ENCODE measurements at places on chromosomes 12 and 14.
A peak's percentile ranks its signal among the peaks of the same experiment; 100 is the strongest.

DNA sequence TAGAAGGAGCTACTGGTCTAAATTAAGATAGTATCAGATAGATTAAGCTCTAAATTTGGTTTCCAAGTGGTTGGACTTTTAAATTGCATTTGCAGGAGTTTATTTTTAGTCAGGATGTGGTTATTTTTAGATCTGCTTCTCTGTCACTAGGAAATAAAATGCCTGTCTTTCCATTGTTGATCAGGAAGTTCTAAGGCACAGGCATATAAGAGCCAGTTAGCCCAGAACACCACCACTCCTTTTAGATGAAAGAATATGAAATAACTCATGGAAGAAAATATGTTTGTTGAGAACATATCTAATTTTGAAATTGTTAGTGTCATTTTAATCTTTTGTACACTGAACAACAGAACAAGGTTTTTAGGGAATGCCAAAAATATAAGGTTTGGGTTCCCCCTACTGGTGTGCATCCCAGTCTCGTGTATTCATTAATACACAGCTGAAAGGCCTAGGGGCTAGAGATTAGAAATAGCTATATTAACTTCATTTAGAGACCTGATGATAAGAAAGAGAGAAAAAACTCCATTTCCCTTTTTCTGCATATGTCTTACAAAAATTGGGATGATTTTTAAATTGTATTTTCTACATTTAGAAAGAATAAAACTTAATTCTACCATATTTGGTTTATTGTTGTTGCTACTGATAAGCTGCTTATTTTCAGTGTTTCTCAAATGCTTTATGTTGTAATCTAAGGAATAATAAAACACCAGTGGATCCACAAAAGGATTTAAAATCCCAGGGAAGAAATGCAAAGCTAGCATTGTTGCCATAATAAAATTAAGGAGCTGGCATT, 67.2 kb downstream of the RIC8B start:
- peak; percentile 73 for DNase-seq

DNA sequence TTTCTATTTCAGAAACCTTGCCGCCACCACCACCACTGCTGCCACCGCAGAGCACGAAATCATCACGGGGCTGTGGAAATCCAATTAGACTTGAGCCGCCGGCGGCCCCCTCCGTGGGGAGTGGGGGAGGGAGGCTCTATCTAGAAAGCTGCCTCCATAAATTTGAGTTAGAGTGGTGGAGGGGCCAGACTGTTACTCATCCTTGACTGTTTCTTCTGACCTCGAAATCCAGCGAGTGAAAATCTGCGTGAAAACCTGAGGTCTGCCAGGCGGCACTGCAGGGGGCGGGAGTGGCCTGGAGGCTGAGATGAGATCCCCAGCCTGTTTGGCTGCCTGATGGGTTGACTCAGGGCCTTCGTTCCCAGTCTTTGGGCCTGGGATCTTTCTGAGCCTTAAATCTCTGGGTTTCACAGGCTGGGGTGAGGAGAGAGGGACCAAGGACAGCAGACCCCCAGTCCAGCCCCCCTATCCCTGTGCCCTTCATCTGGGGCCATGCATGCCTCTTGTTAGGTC, 29.9 kb downstream of the TSPAN9 start:
- DNase-seq = peak; percentile 89

DNA sequence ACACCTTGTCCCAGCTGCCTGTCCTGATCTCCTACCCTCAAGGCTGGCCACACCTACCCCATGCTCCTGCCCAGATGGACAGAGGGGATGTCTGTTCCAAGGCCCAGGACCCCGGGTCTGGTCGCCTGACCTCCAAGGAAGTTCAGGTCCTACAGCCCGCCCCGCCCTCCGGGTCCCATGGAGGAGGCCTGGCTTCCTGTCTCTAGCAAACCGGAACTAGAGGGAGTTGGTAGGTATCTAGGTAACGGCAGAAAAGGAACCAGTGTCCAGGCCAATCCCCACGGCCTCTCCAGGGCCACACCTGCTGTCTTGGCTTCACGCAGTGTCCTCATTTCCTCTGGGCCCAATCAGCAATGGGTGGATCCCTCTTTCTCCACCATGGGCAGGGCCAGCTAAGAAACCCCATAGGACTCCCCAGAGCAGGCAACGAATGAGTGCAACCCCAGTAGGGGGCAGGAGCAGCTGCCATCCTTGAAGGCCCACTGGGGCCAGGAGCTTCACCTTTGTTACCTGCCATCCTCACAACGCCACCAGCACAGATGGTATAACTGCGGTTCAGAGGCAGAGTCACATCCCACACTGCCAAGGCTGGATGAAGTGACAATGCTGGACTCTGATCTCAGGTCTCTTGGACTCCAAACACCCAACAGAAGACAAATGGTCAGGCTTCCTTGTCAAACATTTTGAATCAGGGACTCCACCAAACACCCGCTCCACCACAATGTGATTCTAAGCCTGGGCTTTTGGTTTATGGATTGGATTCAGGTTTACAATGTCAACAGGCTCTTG, 25.1 kb upstream of the RPLP0 start:
- DNase-seq = no peak

DNA sequence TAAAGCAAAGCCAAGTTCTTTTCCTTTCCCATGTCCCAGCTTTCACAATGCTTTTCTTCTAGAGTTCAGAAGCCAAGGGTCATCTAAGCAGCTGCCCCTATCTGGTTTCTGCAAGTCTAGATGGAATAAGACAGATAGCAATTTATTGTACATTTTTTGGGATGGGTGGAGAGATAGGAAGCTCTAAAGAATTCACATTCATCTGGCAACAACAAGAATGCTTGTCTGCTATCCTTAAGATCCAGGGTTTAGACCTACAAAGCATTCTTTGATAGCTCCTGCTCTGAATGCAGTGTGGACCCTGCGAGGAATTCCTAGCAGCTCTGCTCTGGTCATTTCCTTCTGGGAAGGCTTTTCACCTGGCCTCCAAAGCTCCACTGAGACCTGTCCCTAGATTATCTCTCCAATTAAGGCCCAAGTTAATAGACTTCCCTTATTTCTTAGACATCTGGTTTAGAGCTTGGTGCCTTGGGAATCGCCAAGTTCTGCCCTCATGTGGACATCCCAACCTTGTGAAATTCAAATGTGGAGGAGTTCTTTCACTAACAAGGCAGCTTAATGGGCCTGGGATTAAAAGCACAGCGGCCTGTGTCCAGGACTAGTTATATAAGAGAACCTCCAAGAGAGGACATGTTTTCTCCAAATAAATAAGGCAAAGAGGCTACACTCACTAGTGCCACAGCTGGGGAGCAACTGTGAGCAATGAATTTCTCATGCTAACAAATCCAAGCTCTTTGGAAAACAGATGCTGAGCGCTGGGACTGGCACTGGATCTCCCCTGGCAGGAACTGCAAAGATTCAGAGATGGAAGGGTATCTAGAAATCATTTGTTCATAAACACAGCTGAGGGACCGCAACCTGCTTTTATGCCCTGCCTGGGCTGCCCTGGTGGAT, 384.5 kb upstream of the DDHD1 start:
- DNase-seq = peak; percentile 2

DNA sequence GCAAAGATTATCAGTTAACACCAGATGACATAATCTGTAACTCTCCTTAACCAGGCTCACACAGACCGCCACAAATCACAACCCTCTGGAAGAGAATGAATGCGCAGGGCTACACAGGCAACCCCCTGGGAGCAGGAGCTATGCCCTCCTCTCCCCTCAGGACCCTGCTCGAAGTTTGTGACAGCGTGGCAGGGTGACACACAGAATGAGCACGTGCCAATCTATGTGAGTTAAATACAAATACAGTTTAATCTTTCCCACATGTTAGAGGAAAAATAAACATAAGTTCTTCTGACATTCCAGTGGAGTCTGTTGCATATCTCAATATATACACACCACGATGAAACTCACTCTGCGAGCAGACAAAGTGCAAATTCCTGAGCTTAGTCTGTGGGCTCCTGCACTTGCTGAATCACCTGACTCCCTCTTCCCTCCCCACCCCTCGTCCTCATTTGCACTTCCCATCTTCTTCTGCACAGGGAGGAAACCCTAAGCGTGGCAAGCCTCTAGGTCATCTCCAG, 37.6 kb downstream of the BCAT1 start:
- DNase-seq = peak; percentile 93
